ENCODE measurements at places on chromosomes 16 and 17.

DNA sequence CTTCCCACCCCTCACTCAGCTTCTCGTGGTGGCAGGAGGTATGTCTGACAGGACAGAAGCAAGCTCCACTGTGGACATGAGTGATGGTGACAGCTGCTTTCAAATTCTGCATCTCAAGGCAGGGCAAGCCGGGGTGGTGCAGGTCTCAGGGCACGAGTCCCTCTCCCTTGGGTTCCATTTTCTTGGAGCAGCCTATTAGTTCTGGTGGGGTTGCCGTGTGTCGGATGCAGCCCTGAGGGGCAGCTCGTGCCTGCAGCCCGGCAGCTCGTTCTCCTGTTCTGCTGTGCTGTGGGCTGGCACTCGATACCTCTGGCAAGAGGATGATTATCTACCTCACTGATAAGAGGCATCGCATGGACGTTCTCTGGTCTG lies 16.5 kb upstream of the CLEC18C start:
- no peak for DNase-seq

DNA sequence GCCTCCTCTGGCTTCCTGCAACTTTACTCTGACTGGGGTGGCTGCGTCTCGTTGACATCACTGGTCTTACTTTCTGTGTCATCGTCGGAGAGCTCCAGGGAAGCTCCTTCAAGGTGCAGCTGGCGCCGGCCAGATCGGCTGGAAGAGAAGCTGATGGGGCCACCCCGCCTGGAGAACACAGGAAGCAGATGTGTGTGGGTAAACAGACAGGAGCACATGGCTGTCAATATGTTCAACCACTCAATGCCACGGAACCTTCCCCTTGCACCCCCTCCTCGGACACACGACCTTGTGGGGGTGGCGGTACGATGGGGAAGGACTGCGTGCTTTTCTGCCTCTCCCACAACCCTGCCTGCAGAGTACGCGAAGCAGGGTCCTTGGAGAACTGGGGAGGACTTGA lies 40.1 kb downstream of the NDEL1 start:
- DNase-seq: no peak

- DNase-seq: no peak
These were observed 186.0 kb downstream of the GRIN2A start for GRCh38 chr16:9996221-9996620.

GRCh38 chr16:85982563-85982939 lies 83.6 kb downstream of the IRF8 start:
- DNase-seq: no peak

GRCh38 chr17:65743308-65743655 lies 181.8 kb upstream of the AXIN2 start:
- no peak for DNase-seq

- DNase-seq: no peak
These were observed 80.8 kb downstream of the GAS7 start for GRCh38 chr17:10117581-10118001.

- DNase-seq: no peak
These were observed 21.9 kb upstream of the PHAF1 start for GRCh38 chr16:67087803-67088202.

- no peak for DNase-seq
These were observed 222.1 kb downstream of the RBFOX3 start for GRCh38 chr17:79388556-79389295.

DNA sequence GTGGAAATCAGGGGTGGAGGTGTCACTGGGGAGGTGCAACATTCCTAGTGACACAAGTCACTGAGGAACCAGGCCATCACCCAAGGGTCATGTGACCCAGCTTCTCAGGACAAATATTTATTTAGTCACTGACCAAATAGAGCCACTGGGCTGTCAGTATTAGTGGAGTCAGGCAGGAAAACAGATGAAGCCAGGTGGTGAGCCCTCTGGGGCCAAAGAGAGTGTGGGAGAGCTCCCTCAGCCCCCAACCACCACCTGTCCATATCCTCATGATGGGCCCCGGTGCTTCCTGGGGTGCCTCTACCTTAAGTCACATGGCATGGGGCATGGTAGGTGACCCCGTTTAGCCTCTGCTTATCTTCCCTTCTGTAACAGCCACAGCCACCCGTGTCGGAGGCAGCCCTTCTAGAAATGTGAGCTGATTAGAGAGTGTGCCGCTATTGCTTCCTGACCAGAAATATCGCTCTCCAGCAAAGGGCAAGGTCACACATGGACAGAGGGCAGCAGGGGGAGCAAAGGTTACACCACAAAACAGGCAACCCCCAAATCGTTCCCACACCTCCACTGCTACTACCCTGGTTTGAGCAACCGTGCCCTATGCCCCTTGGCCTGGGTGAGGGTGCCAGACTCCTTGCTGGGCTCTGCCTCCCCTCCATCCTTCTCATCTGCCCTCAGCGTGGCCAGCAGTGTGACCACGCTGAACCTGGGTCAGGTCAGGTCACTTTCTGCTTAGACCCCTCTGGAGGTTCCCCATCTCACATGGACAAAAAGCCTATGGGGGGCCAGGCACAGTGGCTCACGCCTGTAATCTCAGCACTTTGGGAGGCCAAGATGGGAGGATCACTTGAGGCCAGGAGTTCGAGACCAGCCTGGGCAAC lies 8.6 kb upstream of the AKTIP start:
- no peak for DNase-seq

DNA sequence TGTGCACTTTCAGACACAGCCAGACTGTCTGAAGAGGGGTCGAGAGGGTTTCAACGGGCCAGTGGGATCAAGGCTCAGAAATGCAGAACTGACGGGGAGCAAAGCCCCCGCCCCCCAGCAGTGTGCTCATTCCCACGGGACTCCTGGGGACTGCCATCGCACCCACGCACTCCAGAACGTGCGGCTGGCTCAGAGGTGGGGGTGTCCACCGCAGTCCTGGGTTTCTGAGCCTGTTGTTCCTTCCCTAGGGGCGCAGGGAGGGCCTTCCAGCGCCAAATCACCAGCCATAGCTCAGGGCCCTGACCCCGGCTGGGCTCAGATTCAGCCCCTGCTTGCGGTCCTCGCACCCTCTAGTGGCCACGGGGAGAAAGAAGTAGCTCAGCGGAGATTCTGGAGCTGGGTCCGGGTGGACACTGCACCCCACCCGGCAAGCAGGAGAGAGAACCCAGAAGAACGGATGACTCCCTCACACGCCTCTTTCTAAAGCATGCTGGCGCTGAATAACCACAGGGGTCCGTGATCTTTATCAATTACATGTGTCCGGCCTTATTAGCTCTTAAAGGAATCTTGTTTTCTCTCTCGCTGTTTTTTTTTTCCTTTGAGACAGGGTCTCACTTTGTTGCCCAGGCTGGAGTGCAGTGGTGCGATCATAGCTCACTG lies 45.0 kb upstream of the USP7 start:
- peak; percentile 34 for DNase-seq

DNA sequence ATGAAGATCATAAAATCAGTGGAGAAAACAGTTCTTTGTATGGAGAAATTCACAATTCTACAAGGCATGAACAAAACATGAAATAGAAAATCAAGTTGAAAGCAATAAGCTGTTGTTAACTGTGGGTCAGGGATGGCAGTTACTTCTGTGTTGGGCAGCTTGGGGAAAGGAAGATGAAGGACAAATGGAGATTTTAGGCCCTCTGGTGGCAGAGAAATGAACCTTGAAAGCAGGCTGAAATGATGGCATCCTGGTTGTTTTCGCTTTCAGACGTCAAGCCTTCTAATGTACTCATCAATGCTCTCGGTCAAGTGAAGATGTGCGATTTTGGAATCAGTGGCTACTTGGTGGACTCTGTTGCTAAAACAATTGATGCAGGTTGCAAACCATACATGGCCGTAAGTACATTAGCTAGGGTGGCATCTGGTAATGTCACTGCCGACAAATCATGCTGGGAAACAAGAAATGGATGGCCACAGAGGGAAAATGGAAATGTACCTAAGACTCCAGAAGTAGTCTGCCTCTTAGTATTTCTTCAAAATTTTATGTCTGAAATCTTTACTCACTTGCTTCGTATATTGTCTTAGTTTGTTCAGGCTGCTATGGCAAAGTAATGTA lies 108.9 kb downstream of the MAP2K6 start:
- DNase-seq: no peak

GRCh38 chr16:27704252-27704651 lies 154.3 kb downstream of the KATNIP start:
- no peak for DNase-seq

DNA sequence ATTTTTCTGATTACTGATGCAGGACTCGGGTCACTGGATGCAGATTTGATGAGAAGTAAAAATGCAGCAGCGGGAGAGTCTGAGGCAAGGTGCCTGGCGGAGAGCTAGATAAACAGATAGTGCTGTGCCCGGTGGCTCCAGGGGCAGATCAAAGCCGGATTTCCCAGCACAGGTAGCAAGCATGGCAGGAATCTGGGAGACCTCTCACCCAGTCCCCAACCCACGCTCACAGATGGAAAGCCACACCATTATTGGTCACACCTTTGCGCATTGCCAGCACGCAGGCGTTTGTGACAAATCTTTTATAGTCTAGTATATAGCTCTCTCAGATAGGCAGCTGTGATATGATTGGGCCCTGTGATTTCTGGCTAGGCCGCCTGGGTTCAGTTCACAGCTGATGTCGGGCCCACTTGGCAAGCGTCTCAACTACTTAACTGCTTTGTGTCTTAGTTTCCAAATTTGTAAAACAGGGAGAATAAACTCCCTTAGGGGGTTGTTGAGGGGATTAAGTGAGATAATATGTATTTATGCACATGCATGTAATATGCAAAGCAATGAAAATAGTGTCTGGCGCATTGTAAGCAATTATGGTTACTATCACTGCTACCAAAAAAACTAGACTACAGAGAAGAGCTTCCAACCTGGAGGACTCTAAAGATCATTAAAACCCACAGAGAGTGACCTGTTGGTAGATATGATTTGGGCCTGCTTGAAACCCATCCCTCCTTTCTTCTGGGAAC lies 42.0 kb upstream of the NFAT5 start:
- no peak for DNase-seq

DNA sequence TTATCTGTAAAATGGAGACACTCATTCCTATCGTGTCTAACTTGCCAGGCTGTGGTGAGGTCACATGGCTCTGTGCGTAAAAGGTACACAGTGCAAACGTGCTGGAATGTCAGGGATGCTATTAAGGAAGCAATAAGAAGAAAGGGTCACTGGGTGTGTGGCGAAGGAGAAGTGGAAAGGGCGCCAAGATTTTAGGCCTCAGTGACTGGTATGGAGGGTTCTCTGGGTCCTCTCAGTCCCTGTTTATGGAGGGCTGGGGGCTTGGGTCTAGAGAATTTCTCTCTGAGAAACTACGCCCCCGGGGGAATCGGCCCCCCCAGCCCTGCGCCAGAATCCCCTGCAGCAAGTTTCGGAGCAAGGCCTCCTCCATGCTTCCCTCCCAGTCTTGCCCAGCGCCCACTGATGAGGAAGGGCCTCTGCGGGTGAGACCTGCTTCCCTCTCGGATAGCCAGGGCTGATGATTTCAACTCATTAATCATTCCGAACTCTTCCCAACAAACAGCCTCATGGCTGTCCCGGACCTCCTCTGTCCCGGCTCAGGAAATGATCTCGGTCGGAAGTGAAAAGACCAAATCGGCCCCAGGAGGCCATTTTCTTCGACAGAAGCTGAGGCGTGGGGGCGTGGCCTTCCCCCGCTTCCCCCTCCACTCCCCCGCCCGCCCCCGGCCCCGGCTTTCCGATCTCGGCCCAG lies 1.2 kb upstream of the HEXIM1 start:
- DNase-seq: peak; percentile 91

DNA sequence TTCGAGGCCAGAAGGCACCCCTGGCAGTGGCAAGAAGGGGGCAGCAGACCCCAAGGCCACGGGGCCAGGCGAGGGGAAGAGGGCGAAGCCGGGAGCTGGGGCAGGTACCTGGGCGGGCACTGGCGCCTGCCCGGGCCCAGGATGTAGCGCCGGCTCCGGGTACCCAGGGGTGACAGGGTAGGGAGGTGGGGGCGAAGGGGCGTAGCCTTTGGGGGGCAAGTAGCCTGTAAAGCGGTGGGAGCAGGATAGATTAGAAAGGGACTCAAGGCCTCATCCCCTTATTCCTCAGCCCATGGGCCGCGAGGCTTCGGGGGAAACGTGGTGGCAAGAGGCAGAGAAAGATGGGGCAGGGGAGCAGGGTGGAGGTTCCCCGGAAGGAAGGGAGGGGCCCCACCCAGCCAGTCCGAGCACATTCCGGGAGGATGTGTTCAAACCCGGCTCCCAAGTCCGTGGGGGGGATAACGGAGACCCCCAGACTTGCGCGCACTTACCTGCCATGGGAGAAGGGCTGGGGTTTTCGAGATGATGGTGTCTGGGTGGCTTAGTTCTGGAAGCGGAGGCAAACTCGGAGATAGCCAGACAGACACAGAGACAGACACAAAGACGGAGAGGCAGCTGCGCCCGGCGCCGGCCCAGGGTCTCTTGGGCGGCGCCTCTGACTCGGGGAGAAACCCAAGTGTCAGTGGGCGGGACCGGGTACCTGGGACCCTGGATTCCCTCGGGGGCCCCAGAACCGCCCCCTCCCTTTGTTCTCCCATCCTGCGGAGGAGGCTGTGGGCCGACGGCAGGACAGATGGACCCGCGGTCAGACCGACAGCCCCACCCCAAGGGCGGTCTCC lies 493 bp downstream of the PLSCR3 start:
- no peak for DNase-seq

All from KG1 (cell line).